ENCODE measurements at places on chromosomes 7 and 10. TPM values are rescaled to one million over a fixed set of nuclear protein-coding genes. Genes with fewer than 3 reads are reported as not detected.

MRLN gene
- total RNA-seq = not detected

GRCh38 chr10:48667960-48668590 is 16.6 kb upstream of the WDFY4 start:
- DNase-seq = no peak

GRCh38 chr10:113452146-113452845 is 100.6 kb upstream of the HABP2 start:
- no peak for DNase-seq

- DNase-seq = no peak
These were observed 21.6 kb downstream of the KCNH2 start for GRCh38 chr7:150956395-150957132.

DNA sequence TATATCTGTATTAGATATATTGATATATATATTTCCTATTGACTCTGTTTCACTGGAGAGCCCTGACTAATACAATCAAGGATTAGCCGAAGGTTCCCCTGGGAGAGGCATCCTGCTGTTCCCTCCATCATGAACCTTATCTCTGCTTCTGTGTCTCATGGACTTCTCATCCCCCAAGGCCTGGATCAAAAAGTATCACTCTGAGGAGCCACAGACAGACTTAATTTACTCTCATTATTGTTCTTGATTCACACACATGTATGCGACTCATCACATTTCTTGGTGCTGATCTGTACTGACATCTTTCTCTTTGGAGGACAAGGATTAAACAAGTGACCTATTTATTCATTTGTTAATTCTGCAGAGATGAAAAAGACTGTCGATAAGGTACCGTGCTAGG is 550.2 kb downstream of the KCNMA1 start:
- no peak for DNase-seq

GRCh38 chr10:97138846-97139245 is 46.9 kb downstream of the SLIT1 start:
- no peak for DNase-seq

DNA sequence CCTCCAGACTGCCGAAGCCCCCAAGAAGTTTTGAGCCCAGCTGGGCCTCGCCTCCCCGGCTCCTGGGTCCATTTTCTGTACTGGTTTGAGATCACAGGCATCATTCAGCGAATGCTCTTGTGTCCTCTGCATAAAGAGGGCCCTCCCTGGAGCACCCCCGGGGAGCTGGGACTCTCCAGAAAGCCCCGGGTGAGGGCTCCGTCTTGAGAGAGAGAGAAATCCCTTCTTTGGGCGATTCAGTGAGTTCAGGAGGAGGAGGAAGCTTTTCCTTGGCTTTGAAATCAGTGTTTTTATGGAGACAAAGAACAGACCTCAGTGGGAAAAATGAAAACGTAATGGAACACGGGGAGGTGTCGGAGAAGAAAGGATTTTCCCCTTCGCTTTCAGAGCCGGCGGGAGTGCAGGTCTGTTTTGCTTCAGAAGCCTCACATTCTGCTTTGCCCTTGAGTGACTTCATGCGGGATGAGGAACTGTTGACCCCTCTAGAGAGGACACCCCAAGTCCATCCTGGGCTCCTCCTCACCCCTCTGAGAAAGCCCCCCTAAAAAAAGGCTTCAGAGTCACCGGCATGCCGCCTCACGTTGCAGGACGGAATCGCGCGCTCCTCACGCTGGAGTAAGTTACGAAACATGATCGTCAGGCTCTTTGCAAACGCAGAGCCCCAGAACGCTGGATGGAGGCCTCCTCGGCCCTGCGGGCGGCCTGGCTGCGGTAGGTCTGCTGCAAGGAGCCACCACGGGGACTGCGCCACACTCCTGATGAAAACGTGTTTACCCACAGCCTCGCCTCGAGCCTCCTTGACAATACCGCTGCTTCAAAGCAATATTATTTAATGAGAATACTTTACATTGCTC is 8.5 kb upstream of the AP5Z1 start:
- DNase-seq = peak; percentile 61

- DNase-seq = no peak
These were observed 110.1 kb downstream of the JAZF1 start for GRCh38 chr7:28070297-28071055.

GRCh38 chr7:120916121-120916520 is 34.5 kb upstream of the ING3 start:
- no peak for DNase-seq

- peak; percentile 35 for DNase-seq
These were observed 5.7 kb upstream of the TIAL1 start for GRCh38 chr10:119602241-119603095.

GRCh38 chr7:149823631-149824199 is 14.5 kb upstream of the ZNF862 start:
- DNase-seq = no peak

Data from mucosa of gallbladder (tissue), 1 donor.